ENCODE measurements at places on chromosomes 2 and 18.

- no peak for DNase-seq
These were observed 552.9 kb downstream of the TDRD15 start for GRCh38 chr2:21676676-21677075.

GRCh38 chr18:75407468-75408437 lies 19.8 kb downstream of the SMIM21 start:
- no peak for DNase-seq

DNA sequence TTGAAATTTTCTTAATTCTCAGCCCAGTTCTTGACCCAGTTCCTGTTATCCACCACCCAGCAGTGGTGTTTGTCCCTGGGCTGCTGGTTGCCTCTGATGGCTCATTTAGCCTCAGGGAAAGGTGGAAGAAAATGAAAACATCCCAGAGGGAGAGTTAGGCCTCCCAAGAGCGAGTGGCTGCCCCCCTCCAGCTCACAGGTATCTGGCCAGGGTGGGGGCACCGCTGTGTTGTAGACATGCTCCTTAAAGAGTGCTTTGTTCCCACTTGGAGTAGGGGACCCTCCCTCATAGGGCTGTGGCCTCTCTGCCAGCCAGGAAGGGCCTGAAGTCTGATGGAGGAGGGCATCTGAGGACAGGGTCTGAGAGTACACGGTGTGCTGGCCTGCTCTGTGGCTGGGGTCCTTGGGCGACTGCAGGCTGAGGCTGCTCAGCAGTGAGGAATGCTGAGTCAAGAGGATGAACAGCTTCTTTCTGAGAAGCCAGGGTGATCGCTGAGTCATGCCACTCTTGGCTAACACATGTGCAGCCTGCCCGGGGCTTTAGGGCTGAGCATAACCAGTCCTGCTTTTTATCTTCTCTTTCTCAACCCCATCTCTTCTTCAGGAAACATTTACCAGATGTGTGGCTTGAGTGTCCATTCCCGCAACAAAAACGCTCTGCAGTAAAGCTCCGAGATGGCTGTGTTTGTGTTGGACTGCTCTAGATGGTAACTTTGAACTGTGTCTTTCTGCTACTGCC lies 72.3 kb downstream of the IL1R2 start:
- DNase-seq: peak; percentile 95

DNA sequence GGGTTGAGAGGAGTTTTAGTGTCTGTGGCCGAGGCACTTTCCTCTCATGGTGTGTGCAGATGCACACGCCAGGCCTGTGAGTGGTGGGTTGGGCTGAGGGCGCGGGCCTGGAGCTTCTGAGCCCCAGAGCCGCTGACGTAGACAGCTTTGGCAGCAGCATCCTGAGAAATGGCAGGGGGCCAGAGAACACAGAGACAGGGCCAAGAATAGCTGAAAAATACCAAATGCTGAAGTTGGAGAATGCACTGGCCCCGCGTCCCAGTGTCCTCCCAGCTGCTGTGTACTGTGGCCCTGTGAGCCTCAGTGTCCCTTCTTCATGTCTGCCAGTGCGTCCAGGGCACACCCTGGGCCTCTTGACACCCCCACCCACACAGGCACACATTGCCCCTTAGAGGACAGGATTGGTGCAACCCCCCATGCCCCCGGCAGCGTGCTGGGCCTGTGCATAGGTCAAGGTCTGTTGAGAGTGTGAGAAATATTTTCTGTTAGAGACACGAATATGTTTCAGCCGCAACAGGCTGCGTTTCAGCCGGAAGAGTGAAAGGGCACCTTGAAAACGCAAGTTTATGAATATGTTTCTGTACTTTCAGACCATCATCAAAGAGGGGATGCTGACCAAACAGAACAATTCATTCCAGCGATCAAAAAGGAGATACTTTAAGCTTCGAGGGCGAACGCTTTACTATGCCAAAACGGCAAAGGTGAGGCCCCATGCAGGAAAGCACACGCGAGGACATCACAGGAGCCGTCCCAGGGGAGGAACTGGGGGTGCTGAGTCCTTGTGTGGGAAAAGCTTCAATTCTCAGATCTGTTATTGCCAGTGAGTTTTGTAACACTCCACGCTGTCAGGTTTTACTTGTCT lies 33.6 kb downstream of the DGKD start:
- no peak for DNase-seq

DNA sequence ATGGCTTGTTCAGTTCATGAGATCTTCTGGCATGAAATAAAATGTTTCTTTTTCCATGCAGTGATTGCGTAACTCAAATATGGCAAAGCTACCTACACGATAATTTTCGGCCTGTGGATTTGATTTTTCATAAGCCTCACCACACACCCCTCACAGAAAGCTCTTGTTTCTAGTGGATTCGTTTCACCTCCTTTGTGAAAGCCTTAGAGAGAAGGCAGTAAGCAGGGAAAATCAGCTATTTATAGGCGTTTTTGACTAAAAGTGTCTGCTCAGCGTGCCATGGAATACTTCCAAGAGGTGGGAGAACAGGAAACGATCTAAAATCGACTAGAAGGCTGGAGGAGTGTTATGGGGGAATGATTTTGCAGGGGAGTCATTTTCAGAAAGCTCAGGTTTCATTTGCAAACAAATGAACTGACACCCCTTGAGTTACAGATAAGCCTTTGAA lies 417.9 kb downstream of the TGIF1 start:
- DNase-seq: no peak

DNA sequence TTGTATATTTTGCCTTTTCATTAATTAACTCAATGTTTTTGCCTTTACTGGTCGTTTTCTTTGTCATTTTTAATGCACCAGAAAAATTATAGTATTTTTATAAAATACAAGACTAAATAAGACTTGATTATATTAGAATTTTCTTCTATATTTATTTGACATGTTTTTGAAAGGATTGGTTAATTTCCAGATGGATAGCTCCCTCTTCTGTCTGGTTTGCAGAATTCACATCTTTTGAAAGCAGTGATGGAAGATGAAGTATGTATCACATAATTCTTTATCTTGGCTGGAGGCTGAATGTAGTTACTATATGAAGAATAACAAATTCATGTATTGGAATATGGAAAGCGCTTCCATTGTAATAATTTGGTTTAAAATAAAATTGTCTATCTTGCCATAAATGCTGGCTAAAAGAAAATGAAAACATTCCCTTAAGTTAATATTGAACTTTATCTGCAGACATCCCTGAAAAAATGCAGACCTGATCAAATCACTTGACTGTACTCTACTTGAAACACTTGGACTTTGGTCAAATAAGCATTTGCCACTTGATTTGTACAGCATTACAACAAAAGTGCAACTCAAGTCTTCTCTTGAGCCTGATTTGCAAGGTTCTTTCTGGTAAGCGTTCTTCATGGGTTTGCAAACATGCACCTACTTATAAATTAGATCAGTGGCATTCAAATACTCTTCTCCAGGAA lies 86.3 kb upstream of the EFEMP1 start:
- DNase-seq: peak; percentile 36

DNA sequence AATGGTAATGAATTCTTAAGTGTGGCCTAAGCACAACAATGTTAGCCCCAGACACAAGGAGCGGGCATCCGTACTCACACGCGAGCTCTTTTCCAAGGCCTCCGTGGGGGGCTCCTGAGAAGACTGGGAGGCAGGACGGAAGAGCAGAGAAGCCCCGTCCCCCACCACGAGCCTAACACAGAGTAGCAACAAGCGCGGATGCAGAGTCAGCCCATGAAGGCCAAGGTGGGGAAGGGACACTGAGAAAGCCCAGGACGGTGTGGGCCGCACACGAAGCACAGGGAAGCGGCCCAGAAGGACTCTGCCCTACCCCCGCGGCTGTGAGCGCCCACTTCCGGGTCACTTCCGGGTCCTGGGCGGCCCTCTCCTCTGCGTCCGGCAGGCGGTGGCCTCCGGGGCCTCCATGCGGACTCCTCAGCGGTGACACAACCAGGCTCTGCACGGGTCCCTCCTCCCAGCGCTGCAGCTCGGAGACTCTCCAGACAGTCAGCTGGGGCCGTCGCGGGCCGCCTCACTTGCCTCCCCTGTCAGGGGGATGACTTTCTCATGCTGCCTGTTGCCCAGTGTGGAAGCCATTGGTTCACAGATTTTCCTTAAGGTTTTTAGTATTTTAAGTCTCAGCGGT lies 151.5 kb downstream of the MTCL1 start:
- no peak for DNase-seq

GRCh38 chr2:71937396-71937795 lies 210.3 kb downstream of the CYP26B1 start:
- no peak for DNase-seq

DNA sequence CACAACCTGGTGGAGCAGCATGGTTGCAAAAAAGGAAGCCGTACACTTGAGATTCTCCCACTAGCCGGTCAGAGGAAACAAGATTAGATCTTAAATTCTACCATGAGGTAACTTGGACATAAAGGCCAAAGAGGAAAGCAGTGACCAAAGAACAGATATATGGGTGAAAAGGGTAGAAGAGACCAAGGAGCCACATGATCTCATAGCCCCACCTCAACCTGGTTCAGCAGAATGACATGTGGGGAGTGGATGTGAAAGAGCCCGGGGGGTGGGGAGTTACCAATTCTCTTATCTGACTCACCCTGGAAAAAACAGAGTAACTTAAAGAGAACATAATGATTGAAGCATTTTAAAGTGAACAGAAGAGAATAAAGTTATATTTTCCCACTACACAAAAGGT lies 683.0 kb downstream of the DSC3 start:
- DNase-seq: no peak

DNA sequence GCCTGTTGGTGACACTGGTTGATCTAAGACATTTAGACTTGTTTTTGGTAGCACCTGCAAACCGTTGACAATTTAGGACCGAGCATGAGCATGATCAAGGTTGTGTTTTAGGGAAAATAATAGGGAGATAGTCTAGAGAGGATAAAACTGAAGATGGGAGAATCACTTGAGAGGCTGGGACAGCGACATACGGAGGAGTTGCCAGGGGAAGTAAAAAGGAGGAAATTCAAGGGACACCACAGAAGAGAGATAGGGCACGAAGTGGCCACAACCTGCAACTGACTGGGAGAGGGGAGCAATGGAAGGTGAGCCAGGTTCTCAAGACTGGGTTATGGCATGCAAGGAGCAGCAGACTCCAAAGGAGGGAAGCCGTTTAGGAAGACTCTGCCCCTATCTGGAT lies 1.4 kb upstream of the ATP8B1 start:
- no peak for DNase-seq

DNA sequence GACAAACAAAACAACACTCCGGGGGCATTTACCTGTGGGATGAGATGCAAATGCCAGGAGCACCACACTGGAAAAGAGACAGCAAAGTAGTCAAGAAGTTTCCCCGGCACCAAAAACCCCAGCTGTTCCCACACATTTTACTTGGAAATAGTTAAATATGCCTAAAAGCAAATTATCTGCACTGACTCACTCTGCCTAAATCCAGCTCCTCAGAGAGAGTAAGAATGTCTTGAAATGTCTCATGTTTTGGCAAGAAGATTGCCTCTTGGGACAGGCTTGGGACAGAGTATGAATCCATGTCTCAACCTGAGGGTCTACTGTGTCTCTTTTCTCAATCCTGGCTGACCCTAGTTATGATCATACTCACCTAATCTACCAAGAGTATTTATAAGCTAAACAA lies 87.5 kb upstream of the RIOK3 start:
- DNase-seq: no peak
